ENCODE measurements at places on chromosomes 4 and X. TPM values are rescaled to one million over a fixed set of nuclear protein-coding genes. Genes with fewer than 3 reads are reported as not detected.

The NKX6-1 gene
- total RNA-seq = under 0.01 TPM

DNA sequence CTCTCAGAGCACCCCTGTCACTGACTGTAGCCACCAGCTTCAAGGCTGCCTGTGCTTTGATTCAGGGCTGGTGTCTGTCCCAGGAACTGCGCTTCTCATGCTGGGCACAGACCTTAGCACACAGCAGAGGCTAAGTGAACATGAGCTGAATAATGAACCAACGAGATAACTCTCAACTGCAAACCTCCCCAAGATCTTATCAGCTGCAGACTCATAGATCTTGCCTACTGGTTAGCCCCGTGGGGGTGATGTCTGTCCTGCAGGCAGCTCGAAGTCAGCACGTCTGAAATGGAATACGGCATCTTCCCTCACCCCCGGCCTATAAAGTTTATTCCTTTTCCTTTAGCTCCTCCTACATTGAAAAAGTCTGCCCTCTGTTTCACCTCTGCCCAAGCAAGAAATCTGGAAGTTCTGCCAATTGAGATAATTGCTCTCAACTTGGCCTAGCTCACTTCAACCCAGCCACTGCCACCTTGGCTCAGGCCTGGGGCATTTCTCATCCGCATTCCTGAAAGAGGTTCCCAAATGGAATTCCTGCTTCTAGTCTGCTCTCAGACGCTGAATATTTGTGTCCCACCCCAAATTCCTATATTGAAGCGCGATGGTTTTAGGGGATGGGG lies 73.7 kb downstream of the GATB start:
- DNase-seq = peak; percentile 61
- no peaks in the 10 kb centered on the region for H3K27me3 ChIP-seq
- H3K4me1 ChIP-seq = peaks cover 46% of the 10 kb centered on the region
- H3K27ac ChIP-seq = no peak overlapping the region
- peaks cover 2% of the 10 kb centered on the region for H3K36me3 ChIP-seq

The MTMR8 gene
- total RNA-seq = 0.72 TPM

The RHOXF2 gene
- under 0.01 TPM for total RNA-seq

DNA sequence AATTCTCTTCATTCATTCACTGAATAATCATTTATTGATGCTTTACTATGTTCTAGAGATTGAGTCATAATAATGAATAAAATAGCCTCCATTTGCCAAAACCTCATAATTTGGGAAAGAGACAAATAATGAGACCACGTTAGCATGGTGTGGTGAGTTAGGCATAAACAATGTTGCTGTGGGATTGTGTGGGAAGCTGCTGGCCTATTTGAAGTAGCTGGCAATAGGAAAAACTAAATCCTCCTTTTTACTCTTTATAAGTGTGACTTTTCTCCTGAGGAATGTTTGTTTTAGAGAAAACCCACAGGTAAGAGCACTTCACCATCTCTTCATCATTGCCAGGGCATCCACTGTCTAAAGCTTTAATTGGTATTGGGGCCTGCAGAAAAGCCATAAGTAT lies 95.3 kb downstream of the AREG start:
- no peaks in the 10 kb centered on the region for H3K36me3 ChIP-seq
- no peaks in the 10 kb centered on the region for H3K27me3 ChIP-seq
- no peak overlapping the region for H3K27ac ChIP-seq
- no peak overlapping the region for H3K4me3 ChIP-seq

The FAT1 gene
- total RNA-seq = 474 TPM

DNA sequence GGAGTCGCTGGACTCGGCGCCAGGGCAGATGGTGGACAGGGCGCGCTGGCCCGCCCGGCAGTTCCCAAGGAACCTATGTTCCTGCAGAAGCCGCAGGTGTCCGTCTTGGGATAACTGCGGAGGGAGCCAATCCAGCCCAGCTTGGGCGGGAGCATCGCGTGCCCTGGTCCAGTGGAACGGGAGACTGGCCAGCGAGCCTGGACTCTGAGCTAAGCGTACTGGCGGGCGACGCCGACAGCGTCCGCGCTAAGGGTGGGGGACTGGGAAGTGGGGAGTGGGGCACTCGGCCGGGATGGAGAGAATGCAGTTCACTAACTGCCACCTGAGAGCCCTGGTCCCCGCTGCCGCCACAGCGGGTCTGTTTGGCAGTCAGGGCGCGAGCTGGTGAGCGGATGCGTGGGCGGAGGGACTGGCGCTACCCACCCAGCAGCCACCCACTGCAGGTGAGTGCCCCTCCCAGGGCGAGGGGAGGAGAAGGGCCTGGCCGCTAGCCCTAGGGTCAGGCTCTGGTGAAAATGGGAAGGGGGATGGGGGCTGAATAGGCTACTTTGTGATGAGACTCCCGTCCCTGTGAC lies 1.3 kb upstream of the MAMLD1 start:
- DNase-seq = peak; percentile 73
- H3K27ac ChIP-seq = peak overlapping the region; percentile 73
- peak overlapping the region; percentile 78 for H3K4me3 ChIP-seq
- H3K4me1 ChIP-seq = peaks cover 13% of the 10 kb centered on the region

The TMEM271 gene
- not detected for total RNA-seq

DNA sequence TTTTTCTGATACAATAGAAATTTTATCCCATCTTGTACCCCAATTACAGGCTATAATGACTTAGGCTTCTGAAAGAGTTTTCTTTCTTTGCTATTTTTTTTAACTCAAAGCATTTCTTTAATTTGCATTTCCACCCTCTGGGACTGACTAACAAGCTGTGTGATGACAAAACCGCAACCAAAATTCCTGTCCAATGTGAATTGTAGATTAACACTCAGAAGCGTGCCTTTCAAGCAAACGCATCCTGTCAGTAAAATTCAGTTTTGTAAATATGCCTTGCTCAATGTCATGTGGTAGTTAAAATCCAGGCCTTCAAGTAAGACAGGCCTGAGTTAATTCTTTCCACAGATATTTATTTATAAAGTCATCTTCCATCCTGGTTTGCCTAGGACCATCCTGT lies 50.3 kb downstream of the STK32B start:
- no peak overlapping the region for H3K4me3 ChIP-seq
- no peaks in the 10 kb centered on the region for H3K27me3 ChIP-seq
- H3K27ac ChIP-seq = no peak overlapping the region
- DNase-seq = no peak
- no peaks in the 10 kb centered on the region for H3K36me3 ChIP-seq

- no peak overlapping the region for H3K27ac ChIP-seq
- no peaks in the 10 kb centered on the region for H3K4me1 ChIP-seq
- no peaks in the 10 kb centered on the region for H3K36me3 ChIP-seq
- no peak for DNase-seq
Observed at GRCh38 chr4:26942871-26943270, 82.2 kb downstream of the STIM2 start.

GRCh38 chrX:52216541-52216940 lies 31.9 kb downstream of the MAGED4 start:
- H3K4me3 ChIP-seq = no peak overlapping the region
- no peak for DNase-seq
- H3K27me3 ChIP-seq = no peaks in the 10 kb centered on the region
- no peak overlapping the region for H3K27ac ChIP-seq
- no peaks in the 10 kb centered on the region for H3K4me1 ChIP-seq
- no peaks in the 10 kb centered on the region for H3K36me3 ChIP-seq

DNA sequence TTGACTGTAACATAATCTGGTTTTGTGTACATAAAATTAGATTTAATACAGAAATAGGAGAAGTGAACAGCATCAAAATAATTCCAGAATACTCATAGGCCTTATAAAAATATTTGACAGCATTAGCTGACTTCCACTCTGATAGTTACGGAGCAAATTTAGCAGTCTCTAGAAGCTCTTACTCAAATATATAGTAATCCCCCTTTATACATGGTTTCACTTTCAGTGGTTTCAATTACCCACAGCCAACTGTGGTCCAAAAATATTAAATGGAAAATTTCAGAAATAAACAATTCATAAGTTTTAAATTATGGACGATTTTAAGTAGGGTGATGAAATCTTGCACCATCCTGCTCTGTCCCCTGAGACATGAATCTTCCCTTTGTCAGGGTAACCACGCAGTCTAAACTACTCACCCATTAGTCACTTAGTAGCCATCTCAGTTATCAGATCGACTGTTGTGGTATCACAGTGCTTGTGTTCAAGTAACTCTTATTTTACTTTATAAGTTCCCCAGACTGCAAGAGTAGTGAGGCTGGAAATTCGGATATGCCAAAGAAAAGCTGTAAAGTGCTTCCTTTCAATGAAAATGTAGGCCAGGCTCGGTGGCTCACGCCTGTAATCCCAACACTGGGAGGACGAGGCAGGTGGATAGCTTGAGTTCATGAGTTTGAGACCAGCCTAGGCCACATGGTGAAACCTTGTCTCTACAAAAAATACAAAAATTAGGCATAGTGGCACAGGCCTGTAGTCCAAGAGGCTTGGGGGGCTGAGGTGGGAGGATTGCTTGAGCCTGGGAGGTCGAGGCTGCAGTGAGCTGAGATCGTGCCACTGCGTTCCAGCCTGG lies 17.2 kb upstream of the RTL9 start:
- H3K4me1 ChIP-seq = peaks cover 8% of the 10 kb centered on the region
- H3K36me3 ChIP-seq = no peaks in the 10 kb centered on the region
- peak; percentile 27 for DNase-seq
- H3K27me3 ChIP-seq = peaks cover 5% of the 10 kb centered on the region
- peak overlapping the region; percentile 76 for H3K27ac ChIP-seq

The PAGE5 gene
- total RNA-seq = not detected

The DEFB131A gene
- not detected for total RNA-seq

The MAEA gene
- 55.7 TPM for total RNA-seq

DNA sequence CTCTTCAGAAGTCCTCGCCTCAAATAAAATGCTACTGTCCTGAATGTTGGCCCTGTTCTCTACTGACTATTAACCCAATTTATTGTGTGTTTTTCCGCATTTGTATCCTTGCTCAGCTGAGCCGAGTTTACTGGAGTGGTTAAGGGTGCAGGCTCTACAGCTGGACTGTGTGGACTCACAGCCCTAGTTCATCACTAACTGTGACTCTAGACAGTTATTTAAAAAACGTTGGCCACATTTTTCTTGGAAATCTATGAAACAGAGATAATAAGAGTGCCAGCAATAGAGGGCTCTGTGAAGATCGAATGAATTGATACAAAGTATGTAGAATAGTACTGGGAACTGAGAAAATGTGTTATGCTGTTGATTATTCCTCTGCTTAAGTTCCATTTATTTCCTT lies 2.9 kb upstream of the GUF1 start:
- H3K4me1 ChIP-seq = peaks cover 13% of the 10 kb centered on the region
- H3K4me3 ChIP-seq = no peak overlapping the region
- H3K36me3 ChIP-seq = no peaks in the 10 kb centered on the region
- no peak for DNase-seq
- no peaks in the 10 kb centered on the region for H3K27me3 ChIP-seq
- H3K27ac ChIP-seq = no peak overlapping the region

- peaks cover 8% of the 10 kb centered on the region for H3K4me1 ChIP-seq
- no peaks in the 10 kb centered on the region for H3K36me3 ChIP-seq
- DNase-seq = peak; percentile 85
- H3K4me3 ChIP-seq = no peak overlapping the region
- no peak overlapping the region for H3K27ac ChIP-seq
Observed at GRCh38 chr4:17721496-17722355, 59.7 kb downstream of the FAM184B start.

- no peaks in the 10 kb centered on the region for H3K27me3 ChIP-seq
- H3K27ac ChIP-seq = no peak overlapping the region
- H3K4me1 ChIP-seq = no peaks in the 10 kb centered on the region
- H3K36me3 ChIP-seq = no peaks in the 10 kb centered on the region
- no peak overlapping the region for H3K4me3 ChIP-seq
Observed at GRCh38 chrX:93875621-93876282, 201.7 kb downstream of the FAM133A start.

- no peak overlapping the region for H3K27ac ChIP-seq
- H3K36me3 ChIP-seq = no peaks in the 10 kb centered on the region
- no peak for DNase-seq
- no peak overlapping the region for H3K4me3 ChIP-seq
- H3K4me1 ChIP-seq = no peaks in the 10 kb centered on the region
- no peaks in the 10 kb centered on the region for H3K27me3 ChIP-seq
Observed at GRCh38 chrX:145729635-145730034, 88.0 kb upstream of the SLITRK2 start.

DNA sequence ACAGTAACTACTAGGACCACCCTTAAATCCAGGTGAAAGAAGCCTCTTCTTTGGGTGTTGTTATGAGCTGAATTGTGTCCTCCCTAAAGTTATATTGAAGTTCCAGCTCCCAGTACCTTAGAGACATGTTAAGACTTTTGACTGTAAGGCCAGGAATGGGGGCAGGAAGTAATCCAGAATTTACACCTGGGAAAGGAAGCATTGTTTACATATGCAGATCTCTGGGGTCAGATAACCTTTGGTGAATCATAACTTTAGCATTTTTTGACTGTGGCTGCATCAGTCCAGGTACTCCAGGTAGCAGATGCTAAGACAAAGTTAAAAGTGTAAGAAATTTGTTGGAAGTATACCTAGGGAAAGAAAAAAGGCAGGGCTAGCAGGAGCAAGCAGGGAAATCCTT lies 104.9 kb upstream of the CENPE start:
- no peak overlapping the region for H3K4me3 ChIP-seq
- no peak overlapping the region for H3K27ac ChIP-seq
- DNase-seq = no peak
- H3K4me1 ChIP-seq = no peaks in the 10 kb centered on the region
- H3K36me3 ChIP-seq = no peaks in the 10 kb centered on the region
- no peaks in the 10 kb centered on the region for H3K27me3 ChIP-seq

The SGCB gene
- 31.2 TPM for total RNA-seq

All from osteoblast (primary cell).